ENCODE measurements at places on chromosomes 3 and 15.

- peak; percentile 6 for DNase-seq
Observed at GRCh38 chr3:17322106-17322793, 420.2 kb downstream of the TBC1D5 start.

- no peak for DNase-seq
Observed at GRCh38 chr15:76667943-76668715, 237.0 kb downstream of the SCAPER start.

- DNase-seq: no peak
Observed at GRCh38 chr15:37701230-37701629, 233.2 kb upstream of the TMCO5A start.

GRCh38 chr3:58528629-58529028, 8.4 kb downstream of the ACOX2 start:
- DNase-seq: no peak

DNA sequence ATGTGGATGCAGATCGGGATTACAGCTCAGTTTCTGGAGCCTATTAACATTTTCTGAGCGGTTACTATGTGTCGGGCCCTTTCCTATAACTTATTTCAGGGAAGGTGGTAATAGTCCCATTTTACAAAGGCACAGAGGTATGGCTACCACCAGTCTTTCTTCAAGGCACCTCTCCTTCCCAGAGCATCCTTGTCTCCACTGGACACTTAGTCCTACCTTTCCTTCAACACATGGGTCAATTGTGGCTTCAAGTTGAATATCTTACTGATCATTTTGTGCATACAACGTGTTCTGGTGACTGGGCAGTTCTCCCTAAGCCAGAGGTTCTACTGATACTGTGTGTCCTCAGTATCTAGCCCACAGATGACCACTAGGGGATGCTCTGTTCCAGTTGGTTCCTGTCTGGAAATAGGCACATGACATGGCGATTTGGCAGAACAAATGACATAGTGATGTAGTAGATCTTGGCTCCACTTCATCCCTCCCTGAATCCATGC, 60.7 kb upstream of the CMTM8 start:
- peak; percentile 57 for DNase-seq

DNA sequence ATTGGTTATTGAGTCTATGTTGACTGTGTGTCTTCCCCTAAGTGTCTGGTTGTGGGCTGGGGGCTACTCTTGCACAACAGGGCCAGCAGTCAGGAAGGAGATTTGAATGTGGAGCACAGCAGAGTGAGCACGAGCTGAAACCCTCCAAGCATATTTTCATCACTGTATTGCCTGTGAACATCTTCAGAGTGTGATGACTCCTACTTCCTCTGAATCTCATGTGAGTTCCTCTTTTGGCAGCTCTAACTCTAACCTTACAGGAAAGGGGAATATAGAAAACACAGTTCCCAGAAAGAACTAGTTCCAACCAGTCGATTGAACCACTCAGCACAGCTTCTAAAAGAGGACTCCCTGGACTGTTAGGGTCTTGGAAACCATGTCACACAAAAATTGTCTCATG, 211.6 kb downstream of the RAP2B start:
- DNase-seq: no peak

DNA sequence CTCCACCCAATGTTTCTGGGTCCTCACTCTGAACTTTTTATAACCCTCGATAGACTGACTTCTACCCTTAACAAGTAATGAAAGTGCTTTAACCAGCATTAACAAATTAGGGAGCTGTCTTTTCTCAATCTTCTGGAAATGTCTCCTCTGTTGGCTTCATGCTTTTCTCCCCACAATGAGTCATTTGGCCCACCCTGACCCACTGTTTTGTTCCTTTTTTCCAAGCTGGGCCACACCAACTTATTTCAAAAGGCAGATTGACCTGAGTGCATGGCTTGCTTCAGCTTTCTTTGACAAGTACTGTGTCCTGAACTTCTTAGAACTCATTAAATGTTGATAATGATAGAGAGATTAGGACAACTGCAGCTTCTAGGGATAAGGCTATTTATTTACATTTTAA, 199.6 kb upstream of the SEMA6D start:
- DNase-seq: no peak

DNA sequence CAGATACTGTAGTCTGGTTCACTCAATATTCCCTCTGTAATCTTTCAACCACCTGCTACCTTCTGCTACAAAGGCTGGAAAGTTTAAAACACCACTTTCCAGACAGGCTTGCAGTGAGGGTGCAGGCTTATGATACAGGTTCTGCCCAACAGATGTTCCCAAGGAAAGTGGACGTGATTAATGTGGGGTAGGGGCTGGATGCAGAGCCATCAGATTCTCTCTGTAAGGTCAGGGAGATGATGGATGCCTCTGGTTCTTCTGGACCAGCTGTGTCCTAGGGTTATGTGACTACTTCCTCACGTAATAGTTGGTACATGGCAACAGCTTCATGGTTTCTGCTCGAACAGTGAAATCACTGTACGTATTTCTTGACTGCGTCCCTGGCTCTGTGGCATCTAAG, 11.1 kb downstream of the GPR176 start:
- no peak for DNase-seq

GRCh38 chr3:37987315-37987697, 3.3 kb upstream of the VILL start:
- no peak for DNase-seq

Measured in CD4-positive, alpha-beta T cell treated with Interleukin-6 at 100 ng/mL for 8 hours (primary cell).